ENCODE measurements at places on chromosomes 12 and 14.

DNA sequence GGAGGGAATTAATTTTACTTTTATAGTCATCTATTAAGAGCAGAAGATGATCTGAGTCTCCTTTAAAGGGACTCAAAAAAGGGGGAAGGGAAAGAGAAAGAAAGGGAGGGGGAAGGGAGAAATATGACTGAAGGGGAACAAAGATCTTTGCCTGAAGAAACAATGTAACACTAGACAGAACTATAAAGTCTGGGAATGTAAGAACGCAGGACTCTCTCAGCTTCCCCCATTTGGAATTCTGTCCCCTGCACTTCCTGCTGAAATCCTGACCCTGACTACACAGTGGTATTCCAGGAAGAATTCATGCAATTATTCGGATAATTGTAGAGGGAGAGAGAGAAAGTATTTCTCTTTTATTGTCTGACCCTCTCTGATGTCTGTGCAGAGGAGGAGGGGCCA is 8.6 kb upstream of the HOXC11 start:
- DNase-seq = no peak

DNA sequence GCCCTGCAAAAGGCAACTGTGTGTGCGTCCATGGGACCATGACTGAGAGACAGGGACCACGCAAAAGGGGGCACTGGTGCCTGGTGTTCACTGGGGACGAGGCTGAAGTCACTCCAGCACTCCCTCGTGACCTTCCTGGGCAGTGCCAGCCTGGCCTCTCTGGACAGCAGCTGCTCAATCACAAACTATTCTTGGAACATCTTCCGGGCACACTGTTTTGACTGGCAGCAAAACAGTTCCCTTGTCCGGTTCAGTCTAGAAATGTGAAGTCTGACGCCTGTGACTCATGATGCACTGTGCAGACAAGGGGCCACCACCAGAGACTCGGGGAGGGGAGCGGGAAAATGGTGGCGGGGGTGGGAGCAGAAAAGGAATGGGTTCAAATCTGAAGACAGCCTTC is 20.8 kb downstream of the SNRNP35 start:
- DNase-seq = no peak

DNA sequence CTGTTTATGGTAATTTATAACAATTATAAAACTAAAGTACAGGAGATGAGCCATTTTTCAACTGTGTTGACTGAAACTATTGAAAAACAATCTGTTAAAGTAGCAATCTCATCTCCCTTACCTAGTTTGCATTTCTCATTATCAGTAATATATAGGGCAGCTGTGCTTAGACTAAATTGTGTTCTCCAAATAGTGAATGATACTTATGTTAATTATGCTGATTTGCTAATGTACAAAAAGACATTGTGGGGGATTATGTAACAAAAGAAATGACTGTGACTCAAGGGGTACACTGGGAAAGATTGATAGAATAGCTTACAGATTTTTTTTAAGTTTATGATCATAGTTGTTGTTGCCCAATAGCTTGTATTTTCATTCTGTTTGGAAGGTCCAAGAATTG is 207.7 kb downstream of the FUT8 start:
- DNase-seq = no peak

GRCh38 chr12:46208370-46208769 is 60.5 kb downstream of the SLC38A1 start:
- no peak for DNase-seq

GRCh38 chr14:106691601-106692291 is 1165.4 kb downstream of the TMEM121 start:
- DNase-seq = peak; percentile 62

DNA sequence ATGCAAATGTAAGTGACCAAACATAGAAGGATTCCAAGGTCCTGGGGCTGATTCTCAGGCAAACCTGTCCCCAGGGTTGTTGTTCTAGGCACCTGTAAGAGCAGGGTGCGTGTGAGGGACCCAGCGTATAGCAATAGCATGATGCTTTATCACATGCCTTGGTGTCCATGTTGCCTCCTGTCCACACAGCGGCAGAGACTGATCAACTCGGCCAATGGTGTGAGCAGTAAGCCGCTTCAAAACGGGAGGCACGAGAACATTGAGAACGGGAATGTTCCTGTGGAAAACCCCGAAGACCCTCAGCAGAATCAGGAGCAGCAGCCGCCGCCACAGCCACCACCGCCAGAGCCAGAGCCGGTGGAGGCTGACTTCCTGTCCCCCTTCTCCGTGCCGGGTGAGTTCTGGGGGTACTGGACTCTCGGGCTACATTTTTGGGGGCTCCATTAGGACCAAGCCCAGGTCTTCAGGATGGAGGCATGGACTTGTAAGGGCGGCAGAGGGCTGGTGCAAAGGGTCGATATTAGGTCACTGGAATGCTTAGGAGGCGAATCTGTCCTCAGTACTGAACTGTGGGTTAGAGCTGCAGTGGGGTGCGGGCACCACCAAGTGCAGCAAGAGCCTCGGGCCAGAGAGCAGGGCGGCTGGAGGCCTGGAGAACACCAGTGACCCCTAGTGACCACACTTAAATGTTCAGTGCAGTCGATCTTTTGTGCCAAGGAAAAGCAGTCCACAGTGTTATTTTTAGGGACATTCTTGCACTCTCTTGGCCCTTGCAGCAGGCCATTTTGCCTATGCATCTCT is 57.2 kb upstream of the RIN3 start:
- DNase-seq = peak; percentile 21

DNA sequence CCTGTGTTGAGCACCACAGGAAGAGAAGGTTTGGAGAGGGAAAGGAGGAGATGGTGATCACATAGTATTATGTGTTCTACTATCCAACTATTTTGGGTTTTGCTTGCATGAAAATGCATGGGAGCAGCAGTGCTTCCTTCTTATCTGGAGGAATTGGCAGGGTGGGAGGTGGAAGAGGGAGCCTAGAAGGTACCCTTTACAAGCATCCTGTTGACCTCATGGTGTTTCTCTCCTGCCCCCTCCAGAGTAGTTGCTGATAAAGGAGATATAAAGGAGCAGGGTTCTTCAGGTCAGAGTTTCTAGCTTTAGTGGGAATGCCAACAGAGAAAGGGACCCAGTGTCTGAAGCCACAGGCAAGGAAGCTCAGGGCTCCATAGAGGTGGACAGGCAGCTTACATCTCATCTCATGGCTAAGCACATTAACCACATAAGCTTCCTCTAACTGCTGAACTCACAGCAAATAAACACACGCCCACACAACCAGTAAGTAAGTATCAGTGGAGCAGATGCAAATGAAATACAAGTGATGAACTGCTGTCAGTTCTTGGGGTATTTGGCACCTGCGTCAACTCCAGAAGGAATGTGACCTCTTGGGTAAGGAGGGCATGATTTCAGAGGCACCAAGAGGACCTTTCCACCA is 174.2 kb upstream of the SLC38A2 start:
- peak; percentile 18 for DNase-seq

DNA sequence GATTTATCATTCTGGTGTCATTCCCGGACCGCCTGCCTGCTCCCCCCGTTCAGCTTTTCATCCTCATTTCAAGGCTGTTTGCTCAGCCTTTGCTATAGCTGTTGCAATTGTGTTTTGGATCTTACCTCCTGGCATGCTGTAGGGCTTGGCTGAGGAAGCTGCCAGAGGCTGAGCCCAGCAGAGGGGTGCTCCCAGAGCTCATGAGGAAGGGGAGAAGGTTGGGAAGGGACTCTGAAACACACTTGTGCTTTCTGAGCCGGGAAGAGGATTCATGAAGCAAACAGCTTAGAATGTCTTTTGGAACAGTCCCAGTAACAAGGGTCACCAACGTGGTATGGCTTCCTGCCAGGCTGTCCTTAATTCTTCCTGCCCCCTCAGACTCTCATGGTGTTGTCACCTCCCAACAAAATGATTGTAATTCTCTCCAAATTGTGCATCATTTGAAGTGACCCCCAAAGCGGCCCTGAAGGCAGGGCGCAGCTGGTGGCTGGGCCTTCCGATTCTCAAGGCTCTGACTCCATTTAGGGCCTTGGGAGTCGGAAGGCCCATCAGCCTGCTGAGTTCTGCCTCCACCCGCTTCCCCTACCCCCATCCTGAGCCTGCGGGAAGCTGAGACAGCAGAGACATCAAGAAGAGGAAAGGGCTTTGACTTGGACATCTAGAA is 111.9 kb upstream of the ARHGAP5 start:
- no peak for DNase-seq

- DNase-seq = no peak
Observed at GRCh38 chr12:128820723-128821432, 2.9 kb downstream of the SLC15A4 start.

DNA sequence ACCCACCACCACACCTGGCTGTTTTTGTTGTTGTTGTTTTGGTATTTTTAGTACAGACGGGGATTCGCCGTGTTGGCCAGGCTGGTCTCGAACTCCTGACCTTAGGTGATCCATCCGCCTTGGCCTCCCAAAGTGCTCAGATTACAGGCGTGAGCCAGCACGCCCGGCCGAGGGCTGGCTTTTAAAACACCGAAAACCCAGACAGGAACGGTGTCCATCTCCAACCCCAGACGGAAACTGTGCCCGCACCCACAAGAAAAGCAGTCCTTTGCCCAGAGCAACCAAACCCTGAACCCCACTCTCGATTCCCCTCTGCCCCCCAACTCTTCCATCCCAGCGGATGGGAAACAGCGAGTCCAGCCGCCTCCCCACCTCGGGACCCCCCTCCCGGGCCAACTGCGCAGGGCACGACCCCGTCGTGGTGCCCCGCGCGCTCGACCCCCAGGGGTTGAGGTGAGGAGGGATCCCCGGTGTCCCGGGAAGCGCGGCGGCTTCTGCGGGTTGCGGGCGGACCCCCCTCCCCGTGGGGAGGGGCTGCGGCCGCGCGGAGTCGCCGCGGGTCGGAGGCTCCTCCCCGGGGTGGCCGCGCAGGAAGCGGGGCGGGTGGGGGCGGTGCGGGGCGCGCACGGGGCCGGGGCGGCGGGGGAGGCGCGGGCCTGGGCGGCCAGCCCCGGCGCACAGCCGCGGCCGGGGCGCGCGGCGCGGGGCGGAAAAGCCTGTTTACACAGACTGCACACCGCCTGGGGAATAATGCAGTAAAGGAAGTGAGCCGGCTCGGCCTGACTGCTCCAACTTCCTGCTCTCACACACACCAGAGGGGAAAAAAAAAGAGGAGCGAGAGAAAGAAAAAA is at the start of gene ELK3:
Gene ELK3 (plus strand): TSS at position 651 of the 851 bp plus-strand sequence.
- DNase-seq = peak; percentile 67

- DNase-seq = no peak
Observed at GRCh38 chr12:105882404-105882803, 256.4 kb downstream of the NUAK1 start.

- DNase-seq = no peak
Observed at GRCh38 chr12:34406996-34407300, 384.7 kb downstream of the ALG10 start.

- DNase-seq = no peak
Observed at GRCh38 chr14:80933282-80933681, 8.3 kb downstream of the CEP128 start.

- no peak for DNase-seq
Observed at GRCh38 chr12:109729371-109729781, 15.8 kb downstream of the FAM222A start.

DNA sequence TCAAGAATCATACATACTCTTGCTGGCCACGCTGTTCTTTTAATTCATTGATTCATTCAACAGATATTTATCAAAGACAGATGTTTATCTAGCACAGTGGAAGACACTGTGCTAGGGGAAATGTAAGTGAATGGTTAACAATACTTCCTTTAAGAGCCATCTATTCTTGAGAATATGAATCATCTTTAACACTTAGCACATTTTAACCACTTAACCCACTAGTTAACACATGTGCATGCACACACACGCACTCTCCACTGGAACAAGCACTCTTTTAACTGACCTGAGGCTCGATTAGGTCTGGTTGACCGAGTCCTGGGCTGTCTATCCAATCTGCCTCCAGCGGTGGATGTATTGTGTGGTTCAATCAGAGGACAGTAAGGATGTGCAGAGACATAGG is 34.6 kb downstream of the LMNTD1 start:
- no peak for DNase-seq

DNA sequence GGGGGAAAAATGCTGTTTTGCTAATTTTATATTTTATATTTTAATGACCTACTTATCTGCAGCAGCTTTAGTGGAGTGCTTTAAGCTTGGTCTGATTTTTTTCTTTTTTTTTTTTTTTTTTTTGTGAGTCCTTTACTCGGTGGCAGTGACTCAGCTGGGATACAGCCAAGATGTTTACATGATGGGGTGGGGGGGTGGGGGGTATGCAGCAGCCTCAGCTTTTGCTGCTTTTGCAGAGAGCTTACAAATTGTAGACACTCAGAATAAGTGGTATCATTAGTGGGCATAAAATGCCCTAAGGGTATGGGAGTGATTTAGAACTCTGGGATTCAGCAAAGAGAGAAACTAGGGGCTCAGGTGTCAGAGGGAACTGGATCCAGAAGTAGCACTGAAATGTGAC is 38.2 kb upstream of the ARHGAP5 start:
- DNase-seq = no peak

DNA sequence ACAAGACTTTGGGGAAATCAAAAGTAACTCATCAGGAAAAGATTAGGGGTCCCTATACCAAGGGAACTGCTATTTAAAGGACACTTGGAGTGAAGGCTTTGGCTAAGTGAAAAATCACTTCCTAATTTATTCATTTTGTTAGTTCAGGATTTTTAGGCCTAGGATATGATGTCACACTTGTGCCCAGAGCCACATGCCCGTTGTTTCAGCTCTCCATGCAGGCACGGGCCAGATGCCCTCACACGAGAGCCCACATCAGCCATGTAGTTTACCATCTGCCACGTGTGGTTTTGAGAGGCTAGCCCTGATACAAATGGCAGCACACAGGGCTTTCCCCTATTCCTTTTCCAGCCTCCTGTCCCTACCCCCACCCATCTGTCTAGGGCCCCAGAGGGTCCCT is 11.9 kb upstream of the LRP1-AS start:
- DNase-seq = no peak

DNA sequence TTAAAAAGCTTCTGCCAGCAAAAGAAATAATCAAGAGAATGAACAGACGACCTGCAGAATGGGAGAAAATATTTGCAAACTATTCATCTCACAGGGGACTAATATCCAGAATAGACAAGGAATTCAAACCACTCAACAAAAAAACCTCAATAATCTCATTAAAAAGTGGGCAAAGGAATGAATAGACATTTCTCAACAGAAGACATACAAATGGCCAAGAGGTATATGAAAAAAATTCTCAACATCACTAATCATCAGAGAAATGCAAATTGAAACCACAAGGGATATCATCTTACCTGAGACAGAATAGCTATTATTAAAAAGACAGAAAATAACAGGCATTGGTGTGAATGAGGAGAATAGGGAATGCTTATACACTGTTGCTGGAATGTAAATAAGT is 270.0 kb downstream of the DACT1 start:
- DNase-seq = no peak

DNA sequence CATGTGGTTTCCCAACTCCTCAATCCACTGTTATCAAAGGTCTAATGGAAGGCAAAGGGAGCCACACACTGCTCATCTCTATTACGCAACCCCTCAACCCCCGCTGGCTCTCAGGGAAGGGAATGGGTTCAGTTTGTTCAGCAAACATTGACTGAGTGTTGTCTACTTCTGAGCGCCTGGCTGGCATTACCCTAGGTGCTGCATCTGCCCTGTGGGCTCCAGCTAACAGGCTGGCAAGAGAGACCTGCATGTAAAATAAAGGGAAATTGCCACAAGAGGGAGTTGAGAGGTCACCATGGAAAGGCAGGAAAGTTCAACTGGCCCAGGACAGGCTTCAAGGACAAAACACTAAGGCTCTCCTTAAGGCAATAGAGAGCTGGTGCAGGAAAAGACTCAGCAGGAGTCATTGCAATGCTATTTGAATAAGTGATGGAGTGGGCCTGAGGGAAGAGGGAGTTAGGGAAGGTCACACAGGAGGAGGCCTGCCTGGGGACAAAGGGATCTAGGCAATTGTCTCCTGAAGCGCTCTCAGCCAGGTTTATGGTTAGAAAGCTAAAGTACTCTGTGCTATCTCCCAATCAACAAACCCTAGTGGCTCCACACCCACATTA is 5.5 kb upstream of the ZNF740 start:
- no peak for DNase-seq
